ENCODE measurements at places on chromosomes 11 and 22. TPM values are rescaled to one million over a fixed set of nuclear protein-coding genes. Genes with fewer than 3 reads are reported as not detected.

The NCR3LG1 gene
- polyA plus RNA-seq: 0.49 TPM

The HRAS gene
- polyA plus RNA-seq: 16.7 TPM

The BIK gene
- polyA plus RNA-seq: not detected

The RIMBP3B gene
- polyA plus RNA-seq: 0.12 TPM

The TSSK2 gene
- polyA plus RNA-seq: not detected

The LDLRAD3 gene
- polyA plus RNA-seq: not detected

The UBXN1 gene
- 93.1 TPM for polyA plus RNA-seq

The CBX7 gene
- polyA plus RNA-seq: 9.1 TPM

The COA4 gene
- 52.4 TPM for polyA plus RNA-seq

The HEPHL1 gene
- not detected for polyA plus RNA-seq

The CRYBA4 gene
- polyA plus RNA-seq: 0.46 TPM

The PICALM gene
- polyA plus RNA-seq: 22.4 TPM

The PIH1D2 gene
- polyA plus RNA-seq: not detected

The RAB39A gene
- not detected for polyA plus RNA-seq

The C22orf31 gene
- not detected for polyA plus RNA-seq

The TRIM6 gene
- polyA plus RNA-seq: not detected

The TSPO gene
- 509 TPM for polyA plus RNA-seq

The MIAT gene
- polyA plus RNA-seq: 2.2 TPM

The APOBEC3H gene
- 22.2 TPM for polyA plus RNA-seq

The SLC22A12 gene
- not detected for polyA plus RNA-seq

The LRRC32 gene
- 0.45 TPM for polyA plus RNA-seq

The TRIM48 gene
- not detected for polyA plus RNA-seq

The DERL3 gene
- 1.2 TPM for polyA plus RNA-seq

The SOX10 gene
- polyA plus RNA-seq: not detected

The C11orf21 gene
- polyA plus RNA-seq: 36.3 TPM

The CAPN5 gene
- 6.1 TPM for polyA plus RNA-seq

The AAMDC gene
- polyA plus RNA-seq: 18.1 TPM

The LGALS12 gene
- polyA plus RNA-seq: not detected

All from immature natural killer cell (primary cell).